ENCODE measurements at places on chromosomes 1 and 21.

DNA sequence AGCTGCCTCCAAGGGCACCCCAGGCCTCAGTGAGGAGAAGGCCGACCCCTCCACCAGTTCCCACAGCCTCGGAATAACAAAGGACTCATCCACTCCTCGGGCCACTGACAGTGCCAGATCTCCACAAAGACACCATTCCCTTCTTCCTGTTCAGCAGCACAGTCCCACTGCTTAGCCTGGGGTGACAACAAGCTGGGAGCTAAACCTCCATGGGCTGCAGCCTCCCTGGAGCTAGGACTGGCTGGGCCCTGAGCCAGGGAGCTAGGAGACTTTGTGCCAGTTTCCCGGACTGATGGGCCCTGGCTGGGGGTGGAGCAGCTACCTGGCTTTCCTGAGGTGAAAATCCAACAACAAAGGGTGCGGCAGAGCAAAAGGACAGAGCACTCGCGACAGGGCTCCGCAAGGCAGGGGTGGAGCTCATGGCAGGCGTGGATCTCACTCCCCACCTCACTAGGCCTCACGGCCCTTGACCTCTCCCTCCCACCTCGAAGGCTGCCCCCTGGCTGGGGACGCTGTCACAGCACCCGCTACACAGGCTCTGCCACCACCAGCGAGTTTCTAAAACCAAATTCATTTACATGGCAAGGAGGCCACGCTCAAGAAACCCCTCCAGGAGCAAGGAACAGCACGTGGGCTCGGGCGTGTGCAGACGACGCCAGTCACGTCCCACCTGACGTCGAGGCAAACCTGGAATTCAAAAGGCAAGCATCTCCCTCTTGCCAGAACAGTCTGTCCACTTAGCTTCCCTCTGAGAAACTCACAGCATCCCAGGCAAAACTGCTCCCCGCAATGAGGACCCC is 13.8 kb downstream of the SLC35E2B start:
- DNase-seq, result no peak

DNA sequence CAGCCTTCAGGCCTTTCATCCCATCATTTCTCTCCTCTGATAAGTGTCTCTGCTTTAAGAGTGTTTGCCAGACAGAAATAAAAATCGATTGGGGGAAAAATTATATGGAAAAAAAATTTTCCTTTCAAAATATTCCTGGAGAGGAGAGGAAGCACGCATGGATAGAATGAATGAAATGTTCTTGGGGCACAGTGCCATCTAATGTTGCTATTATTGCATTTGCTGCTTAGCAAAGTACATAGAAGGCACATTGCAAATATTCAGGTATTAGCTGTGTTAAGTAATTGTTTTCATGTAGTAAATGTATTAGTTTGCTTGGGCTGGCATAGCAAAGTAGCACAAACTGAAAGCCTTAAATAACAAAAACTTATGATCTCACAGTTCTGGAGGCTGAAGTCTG is 18.1 kb downstream of the B3GALT5 start:
- no peak for DNase-seq

- DNase-seq, result no peak
Observed at GRCh38 chr1:57795886-57796285, 372.0 kb upstream of the DAB1 start.

GRCh38 chr1:78234496-78234895 is 188.7 kb downstream of the GIPC2 start:
- DNase-seq, result no peak

GRCh38 chr1:38680801-38681510 is 178.6 kb downstream of the RRAGC start:
- DNase-seq, result no peak

- DNase-seq, result no peak
Observed at GRCh38 chr1:93904228-93904627, 5.0 kb downstream of the GCLM start.
